ENCODE measurements at places on chromosomes 2 and 18.

DNA sequence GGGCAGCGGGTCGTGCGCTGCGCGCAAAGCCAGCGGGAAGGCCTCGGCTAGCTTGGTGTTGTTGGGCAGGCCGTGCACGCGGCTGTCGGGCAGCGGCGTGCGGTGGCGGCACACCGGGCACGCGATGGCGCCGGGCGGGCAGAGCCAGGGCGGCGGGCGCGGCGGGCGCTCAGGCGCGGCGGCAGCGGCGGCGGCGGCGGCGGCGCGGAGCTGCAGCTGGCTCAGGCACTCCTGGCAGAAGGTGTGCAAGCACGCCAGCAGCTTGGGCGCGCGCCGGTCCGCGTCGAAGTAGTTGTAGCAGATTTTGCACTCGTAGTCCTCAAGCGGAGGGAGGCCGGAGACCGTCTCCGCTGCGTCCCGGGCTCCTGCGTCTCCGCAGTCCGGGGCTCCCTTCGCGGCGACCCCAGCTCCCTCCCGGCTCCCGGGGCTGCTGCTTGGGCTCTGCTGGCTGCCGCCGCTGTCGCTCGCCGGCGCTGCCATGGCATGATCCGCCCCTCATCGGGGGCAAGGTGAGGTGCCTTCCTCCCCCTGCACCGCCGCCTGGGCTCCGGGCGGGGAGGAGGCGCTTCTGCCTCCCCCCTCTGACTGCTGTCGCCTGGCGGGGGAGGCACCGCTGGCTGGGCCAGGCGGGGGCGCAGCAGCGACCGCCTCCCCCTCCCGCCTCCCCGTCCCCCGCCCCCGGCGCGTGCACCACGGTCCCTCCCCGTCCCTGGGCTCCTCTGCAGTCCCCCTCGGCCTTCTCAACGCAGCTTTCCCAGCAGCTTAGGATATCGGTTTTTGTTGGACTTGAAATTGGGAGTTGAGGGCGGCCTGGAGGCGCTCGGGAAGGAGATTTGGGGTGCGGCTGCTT, 21.0 kb upstream of the PAX3 start:
- no peak for DNase-seq

DNA sequence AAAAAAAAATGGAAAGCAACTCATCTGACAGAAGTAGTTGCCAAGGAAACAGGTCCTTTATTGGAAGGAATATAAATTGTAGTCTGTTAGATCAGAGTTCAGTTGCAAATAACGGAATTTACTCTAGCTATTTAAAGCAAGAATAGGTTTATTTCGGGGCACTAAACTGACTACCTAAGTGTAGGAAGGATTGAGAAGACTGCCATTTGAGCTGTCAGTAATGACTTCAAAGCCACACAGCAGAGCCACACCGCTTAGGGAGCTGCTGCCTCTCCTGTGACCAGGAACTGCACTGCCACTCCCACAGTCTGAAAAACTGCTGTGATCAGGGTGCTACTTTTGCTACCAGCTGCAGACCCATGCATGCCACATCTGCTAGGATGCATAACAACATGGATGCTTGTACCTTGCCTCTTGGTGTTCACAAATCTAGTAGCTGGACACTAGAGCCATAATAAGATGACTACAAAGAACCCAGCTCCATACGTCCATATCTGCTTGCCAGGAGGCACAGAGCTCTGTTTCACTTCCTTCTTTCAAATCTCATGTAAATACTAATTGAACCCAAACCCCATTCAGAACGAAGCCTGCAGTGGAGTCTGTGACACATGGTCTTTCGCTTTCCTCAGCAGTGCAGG, 2.2 kb downstream of the DSG2 start:
- no peak for DNase-seq

DNA sequence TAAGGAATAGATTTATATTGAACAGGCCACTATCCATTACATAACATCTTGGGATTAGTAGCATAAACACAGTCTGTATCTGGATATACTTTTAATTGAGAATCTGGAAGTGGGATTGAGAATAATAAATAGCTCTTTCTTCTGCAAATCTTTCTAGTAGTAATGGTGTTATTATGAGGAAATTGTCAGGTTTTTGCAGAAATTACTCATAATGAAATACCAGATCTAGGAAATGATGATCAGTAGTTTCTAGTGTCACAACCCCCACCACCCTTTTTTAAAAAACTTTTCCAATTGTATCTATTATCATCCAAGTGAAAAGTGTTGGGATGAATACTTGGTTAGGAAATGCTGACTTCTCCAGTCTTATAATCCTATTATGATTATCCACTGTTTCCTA, 18.7 kb downstream of the NBEAL1 start:
- DNase-seq: no peak

- DNase-seq: no peak
These were observed 14.5 kb downstream of the SH3BP4 start for GRCh38 chr2:234966340-234966739.

DNA sequence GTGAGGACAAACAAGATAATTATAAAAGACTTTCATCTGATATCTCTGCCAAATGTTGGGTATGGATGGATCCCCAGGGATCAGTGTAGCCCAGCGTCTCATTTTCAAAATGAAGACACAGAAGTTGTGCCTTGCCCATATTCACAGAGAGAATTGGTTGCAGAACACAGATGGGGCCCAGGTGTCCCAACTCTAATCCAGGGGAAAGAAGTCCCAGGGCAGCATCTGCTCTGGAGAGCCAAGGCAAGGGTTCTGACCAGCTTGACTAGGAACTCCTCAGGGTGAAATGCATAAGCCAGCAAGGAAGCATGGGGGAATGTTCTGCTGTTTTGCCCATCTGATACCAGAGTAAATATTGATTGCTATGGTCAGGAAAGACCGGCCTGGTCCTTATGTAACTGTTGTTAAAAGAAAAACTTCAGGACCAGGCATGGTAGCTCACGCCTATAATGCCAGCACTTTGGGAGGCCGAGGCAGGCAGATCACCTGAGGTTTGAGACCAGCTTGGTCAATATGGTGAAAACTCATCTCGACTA, 68.7 kb upstream of the CABLES1 start:
- DNase-seq: no peak

GRCh38 chr2:238555786-238556542, 129.2 kb downstream of the ASB1 start:
- no peak for DNase-seq

GRCh38 chr2:104768694-104769093, 85.2 kb upstream of the POU3F3 start:
- DNase-seq: no peak

DNA sequence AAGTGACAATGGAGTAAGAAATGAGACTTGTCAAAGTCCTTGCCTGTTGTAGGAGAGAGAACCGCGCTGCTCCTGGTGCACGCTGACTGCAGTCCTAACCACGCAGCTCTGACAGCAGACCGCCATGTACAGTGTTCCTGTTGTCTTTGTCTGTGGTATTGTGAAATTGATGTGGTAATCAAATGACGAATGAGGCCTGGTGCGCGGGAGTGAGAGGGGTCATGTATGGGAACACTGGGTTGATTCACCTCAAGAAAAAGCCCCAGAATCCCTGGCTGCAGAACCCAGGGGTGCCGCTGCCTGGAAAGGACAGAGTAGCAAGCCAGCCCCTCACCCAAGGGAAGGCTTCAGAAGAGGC, 64.0 kb downstream of the INPP4A start:
- no peak for DNase-seq

DNA sequence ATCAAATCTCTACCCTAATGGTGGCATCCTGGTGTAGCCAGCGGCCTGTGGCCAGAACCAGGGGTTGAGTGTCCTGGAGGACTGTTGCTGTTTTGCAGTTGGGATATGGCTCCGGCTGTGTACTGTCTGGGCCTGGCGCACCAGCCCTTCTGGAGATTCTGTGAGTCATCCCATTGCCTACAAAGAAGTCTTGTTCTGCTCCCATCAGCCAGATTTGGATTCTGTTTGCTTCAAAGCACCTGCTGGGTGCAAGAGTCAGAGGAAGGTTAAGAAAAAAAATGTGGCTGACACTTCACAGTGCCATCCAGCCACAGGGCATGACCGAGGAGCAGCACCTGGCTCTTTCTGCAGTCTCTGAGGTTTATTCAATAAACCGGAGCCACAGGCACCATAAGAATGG, 41.0 kb upstream of the ASAP2 start:
- DNase-seq: no peak

DNA sequence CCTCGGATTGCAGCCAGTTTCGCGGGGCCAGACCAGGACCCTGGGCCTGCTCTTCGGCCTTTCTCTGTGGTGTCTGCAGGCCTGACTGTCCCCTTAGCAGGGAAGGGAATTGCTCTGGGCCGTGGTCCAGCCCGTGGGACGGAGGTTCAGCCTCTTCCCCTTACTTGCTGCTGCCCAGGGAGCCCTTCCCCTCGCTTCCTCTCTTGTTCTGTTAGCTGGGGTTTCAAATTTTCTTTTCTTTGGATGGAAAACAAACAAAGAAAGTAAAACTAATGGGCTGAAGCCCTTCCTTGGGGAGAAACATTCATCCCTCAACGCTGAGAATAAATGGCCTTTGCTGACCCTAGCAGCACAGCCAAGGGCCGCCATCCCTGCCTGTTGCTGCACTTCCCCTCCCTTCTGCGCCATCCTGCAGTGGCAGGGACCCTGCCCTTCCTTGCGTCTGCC, 52.4 kb downstream of the ASAP2 start:
- DNase-seq: no peak

GRCh38 chr2:22247466-22247865, 1123.7 kb downstream of the TDRD15 start:
- DNase-seq: no peak

DNA sequence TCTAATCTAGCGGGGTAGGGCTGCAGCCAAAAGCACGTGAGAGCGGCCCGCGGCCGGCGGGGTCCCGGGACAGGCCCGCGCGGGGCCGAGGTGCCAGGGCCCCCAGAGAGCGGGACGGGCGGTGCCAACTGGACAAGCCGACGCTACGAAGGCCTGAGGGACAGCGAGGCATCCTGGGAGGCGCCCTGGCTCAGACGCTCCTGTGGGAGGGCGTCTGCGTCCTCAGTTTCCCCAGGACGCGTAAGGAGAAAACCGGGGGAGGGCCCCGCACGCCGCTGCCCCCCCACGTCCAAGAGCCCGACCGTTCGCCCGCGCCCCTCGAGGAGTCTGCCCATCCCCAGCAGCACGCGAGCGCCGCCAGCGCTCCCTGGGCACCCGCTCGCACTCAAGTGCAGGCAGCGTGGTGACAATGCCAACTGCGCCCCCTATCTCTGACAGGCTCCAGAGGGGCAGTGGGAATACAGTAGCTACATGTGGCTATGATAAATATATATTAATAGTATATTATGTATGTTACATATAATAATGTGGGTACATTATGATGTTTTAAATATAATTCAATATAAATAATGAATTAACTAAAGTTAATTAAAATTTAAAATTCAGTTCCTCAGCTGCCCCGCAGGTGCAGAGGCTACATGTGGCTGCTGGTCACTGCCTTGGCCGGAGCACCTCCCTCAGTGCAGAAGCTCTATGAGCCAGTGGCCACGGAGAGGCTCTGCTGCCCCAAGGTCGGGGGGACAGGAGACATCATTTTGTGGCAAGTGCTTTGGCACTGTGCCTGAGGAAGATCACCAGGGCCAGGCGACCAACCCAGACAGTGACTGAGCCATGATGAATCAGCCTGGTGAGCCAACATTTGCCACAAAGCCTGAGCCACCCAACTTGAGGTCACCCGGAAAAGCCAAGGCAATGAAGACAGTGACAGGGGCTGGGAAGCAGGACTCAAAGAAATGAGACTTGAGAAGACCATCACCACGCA, 5.5 kb upstream of the SFT2D3 start:
- no peak for DNase-seq

- no peak for DNase-seq
These were observed 4.4 kb upstream of the ST8SIA5 start for GRCh38 chr18:46761059-46761769.

DNA sequence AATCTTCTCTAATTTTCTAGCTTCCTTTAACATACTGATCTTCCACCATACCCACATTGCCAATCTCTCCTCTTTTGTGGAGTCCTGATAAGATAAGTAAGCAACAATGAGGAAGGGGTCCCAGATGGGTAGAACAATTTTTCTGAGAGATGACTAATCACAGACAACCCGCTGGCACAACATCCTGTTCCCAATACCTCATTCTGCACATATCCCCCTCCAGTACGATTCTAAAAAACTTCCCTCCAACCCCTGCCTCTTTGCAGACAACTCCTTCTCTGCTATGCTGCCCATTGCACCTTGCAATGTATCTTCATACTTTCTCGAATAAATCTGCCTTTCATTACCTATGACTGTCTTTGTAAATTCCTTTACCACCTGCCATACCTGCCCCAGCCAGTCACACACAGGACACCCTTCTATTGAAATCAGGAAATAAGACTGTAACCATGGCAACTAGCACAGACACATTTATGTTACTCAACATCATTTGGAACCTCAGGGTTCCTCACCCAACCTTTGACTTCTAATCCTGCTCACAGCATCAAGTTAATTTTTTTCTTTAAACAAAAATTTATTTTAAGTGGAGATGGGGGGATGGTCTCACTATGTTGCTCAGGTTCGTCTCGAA, 7.4 kb upstream of the EXOC6B start:
- no peak for DNase-seq

DNA sequence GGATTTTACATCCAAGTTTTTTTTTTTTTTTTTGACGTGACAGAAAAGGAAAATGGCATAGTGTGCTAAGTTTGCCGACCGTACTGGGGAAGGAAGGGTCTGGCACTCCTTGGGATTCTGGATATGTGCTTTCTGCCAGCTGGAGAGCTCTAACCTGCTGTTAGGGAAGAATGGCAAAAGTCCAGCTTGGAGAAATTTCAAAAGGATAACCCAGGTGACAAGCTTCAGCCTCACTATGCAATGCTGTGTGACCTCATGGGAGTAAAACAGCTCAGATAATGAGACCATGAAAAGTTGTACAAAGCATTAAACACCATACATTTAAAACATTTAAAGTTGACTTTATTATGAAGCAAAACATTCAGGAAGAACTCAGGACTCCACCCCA, 10.3 kb upstream of the GPR45 start:
- DNase-seq: no peak

GRCh38 chr2:74863802-74864248, 29.9 kb downstream of the HK2 start:
- no peak for DNase-seq

GRCh38 chr2:11750422-11750821, 4.0 kb downstream of the LPIN1 start:
- DNase-seq: no peak

DNA sequence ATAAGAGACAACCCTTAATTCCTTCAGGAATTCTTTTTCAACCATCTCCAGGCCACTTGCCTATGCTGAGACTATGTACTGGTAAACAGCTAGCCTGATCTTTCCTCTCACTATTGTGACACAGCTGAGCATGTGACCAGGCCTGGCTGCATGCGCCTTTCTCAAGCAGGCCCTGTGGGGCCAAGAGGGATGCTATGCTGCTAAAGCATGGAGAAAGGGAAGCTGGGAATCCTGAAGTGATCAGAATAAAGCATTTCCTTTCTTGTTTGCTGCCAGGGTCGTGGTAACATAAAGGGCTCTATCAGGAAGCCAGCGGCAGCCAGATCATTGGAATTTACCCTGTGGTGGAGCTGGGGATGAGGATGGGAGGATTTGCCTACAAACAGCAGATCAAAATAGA, 29.8 kb upstream of the LCLAT1 start:
- DNase-seq: no peak

DNA sequence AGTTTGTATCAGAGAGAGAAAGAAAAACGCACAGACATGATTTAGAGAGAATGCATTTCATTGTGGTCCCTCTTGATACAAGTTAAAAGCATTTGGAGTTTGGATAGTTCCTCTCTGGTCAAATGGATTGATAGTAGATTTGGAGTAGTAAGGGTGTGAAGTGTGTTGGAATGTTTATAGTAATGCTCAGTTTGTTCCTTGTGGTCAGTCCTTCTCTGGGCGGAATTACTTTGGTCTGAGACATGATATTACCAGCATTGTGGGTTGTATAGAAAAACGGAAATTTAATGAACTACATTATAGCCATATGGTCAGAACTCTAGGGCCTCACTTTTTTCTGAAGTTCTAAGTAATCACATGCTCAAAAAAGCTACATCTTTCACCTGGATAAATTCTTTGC, 178.9 kb downstream of the AGAP1 start:
- DNase-seq: no peak
